Stimulated activated CD4-positive, alpha-beta T cell treated with anti-CD3 and anti-CD28 coated beads, Interleukin-2, amount 100 ng/mL, for 4 hours (primary cell): ENCODE measurements at places on chromosomes 2 and 18.

- DNase-seq, result no peak
Observed at GRCh38 chr2:172900871-172901270, 165.2 kb downstream of the RAPGEF4 start.

GRCh38 chr2:215332872-215333595, 21.2 kb downstream of the ATIC start:
- DNase-seq, result no peak

DNA sequence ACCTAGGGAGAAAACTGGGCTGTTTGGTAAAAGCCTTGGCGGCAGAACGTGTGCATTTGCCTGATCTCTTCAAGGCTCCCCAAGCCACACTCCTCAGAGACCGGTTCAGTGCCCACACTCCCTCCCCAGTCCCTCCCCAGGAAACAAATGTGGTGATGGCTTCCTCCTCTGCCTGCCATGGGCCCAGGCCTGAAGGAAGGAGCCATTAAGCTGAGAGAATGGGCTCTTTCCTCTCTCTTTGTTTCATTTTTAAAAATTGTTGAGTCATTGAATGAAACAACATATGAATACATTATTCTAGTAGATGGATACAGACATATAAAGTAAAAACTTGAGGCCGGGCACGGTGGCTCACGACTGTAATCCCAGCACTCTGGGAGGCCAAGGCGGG, 50.6 kb upstream of the YWHAQ start:
- DNase-seq, result no peak

DNA sequence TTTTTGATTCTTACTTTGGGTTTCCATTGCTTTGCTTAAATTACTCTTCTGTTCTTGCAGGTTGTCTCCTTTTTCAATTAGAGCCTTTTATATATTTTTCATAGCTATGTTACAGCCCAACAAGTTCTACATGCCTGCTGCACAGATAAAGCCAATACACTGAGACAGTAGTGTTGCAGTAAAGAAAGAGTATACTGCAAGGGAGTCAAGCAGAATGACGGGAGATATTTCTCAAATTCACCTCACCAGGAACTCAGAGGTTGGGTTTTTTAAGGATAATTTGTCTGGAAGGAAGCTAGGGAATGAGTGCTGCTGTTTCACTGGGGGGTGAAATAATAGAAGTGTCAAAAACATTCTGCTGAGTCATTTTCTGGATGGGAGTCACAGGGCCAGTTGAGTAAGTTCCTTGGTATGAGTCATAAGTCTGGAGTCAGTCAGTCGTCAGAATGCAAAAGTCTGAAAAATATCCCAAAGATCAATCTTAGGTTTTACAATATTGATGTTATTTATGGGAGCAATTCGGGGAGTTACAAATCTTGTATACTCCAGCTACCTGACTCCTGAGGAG, 193.0 kb upstream of the RGPD4 start:
- no peak for DNase-seq

DNA sequence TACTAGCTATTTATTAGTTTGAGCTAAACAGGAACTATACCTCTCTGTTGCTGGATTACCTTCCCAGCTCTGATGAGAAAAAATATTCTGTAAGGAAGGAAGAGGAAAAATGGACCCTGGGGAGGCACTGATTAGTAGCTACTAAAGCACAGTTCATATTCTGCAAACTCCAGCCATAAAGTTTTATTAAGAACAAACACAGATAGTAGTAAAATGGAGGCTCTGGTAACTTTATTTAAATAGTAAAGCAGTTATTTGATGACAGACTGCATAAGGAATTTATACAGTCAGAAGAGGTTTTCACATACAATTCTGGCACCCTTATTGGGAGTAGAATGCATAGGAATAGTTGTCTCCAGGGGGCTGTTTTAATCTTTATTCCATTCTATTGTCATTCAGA, 84.1 kb downstream of the XIRP2 start:
- DNase-seq, result no peak

GRCh38 chr2:9740382-9741073, 102.7 kb upstream of the TAF1B start:
- DNase-seq, result no peak

DNA sequence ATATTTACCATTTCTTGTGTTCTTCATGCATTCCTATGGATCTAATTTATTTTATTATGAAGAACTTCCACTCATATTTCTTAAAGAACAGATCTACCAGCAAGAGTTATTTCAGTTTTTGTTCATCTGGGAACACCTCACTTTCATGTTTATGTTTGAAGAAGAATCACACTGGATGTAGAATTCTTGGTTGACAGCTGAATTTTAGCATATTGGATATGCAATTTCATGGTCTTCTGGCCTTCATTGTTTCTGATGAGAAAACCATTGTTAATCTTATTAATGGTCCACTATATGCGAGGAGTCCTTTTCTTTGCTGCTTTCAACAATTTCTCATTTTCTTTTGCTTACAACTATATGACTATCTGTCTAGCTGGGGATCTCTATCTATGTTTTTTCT, 189.2 kb downstream of the UXS1 start:
- no peak for DNase-seq

DNA sequence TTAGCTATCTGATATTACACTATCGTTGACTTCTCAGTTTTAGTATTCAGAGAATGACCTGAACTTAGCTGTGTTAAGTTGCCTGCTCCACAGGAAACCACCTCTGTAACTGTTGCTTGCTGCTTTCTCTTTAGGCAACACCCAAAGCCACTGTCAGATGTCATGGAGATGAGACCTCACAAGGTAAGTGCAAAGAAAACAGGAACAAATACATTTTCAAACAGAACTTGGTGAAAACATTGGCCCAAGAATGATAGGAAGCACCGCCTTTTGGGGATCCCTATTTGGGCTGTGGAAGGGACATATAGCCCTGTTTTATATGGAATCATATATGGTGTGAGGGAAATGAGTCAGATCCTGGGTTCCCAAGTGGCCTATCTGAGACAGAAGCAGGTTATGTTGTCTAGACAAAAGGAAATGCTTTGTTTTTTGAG, 143.4 kb downstream of the UBE2E3 start:
- DNase-seq, result peak; percentile 27

DNA sequence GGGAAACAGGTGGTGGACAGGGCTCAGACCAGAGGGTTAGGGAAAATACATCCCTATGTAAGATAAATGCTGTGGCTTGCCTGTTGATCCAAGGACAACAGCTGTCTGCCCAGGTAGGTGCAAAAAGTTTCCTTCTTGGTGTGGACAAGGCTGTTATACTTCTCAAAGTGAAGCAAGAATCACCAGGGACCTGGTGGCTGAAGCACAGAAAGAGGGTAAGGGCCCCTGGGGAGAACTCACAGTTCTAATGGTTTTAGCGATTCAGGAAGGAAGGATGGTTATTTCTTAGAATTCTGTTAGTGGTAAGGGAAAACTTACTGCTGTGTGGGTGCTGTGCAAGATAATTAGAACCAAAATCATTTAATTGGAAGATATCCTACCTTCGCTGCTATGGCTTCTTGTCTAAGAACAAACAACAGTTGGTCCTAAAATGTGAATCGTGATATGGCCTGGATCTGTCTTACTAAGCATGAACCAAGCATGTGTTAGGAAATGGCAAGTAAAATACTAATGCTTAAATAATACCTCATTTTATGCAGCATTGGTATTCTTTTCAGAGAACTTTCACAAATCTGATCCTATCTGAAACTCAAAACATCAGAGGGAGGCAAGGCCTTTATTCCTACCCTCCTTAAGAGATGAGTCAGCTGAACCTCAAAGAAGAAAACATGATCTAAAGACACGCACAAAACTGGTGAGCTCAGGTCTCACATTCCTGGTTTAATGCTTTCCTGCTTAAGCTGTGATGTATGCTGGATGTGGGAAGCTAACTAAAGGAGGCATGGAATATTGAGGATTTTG, 159.2 kb upstream of the THUMPD2 start:
- DNase-seq, result no peak
